ENCODE measurements at places on chromosomes 4 and X.

DNA sequence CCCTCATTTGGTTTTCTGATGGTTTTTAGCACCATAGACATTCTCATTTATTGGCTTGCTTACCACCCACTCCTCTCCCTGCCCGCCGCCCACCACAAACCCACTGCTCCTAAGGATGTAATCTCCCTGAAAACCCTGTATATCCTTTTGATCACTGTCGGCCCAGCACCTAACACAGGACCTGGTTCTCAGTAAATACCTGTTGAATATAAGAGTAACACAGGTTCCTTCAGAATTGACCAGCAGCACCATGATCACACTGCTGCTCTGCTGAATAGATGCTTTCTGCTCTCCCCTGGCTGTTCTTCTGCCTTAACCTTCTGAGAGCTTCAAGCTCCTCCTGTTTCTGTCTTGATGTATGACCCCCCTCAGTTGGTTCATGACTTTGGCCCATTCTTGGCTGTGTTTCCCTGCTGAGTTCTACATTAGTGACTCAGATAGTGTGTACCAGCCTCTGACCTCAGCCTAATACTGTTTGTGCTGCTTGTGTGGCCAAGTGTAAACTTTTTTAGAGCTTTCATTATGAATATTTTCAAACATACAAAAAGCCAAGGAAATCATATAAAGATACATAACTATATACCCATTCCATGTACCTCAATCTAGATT lies 265.3 kb downstream of the FRMPD4 start:
- DNase-seq = no peak

DNA sequence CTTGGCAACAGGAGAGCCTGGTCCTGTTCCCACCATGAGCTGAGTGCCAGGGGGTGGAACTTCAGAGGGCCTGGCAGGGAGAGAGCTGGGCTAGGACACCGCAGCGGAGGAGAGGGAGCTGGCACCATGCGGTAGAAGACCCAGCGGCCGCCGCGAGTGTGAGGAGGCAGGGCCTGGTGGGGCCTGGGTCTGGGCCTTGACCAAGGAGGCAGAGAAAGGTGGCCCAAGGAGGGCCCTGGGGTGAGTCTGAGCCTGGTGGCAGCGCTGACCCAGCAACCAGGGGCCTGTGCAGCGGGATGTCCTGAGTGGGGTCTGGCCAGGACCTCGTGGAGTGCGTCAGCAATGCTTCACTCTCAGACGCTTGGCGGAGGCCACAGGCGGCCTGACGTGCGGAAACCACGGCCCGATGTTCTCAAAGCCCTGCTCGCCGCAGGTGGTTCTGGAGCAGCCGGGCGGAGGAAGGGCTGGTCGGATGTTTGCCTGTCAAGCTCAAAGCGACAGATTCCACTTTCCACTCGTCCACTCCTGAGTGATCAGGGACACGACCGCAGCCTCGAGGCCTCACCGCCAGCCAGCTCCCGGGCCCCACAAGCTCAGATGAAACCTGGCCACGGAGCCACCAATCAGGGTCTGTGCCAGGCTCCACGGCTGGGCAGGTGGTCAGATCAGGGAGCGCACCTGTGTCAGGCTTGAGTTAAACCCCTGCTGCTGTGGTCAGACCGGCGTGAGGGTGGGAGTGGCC lies 20.8 kb downstream of the ATP5ME start:
- DNase-seq = no peak

- DNase-seq = no peak
Observed at GRCh38 chr4:58247792-58248191, 1137.6 kb upstream of the IGFBP7 start.

GRCh38 chrX:74505437-74505836 lies 84.1 kb downstream of the SLC16A2 start:
- no peak for DNase-seq

GRCh38 chr4:137238456-137239162 lies 293.7 kb downstream of the PCDH18 start:
- no peak for DNase-seq

- DNase-seq = no peak
Observed at GRCh38 chr4:15479913-15480185, 10.2 kb downstream of the CC2D2A start.

DNA sequence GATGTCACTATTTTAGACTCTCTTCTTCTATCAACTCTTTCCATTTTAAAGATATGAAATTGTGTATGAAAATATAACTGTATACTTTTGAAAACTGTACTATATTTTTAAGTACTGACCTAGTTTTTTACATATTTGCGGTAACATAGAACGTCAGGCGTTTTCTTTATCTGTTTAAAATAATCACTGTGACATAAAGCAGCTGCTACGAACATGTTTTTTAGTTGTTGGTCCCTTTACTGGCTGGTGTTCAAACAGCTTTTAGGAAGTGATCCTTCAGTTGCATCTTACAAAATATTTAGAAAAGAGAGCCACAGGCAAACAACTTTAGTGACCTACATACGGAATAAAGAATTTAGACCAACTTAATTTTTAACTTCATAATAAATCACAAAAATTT lies 73.1 kb downstream of the METTL14 start:
- DNase-seq = no peak

- no peak for DNase-seq
Observed at GRCh38 chr4:112908511-112908910, 140.9 kb upstream of the ANK2 start.
